ENCODE measurements at places on chromosomes 12 and 14.
A peak's percentile ranks its signal among the peaks of the same experiment; 100 is the strongest.

GRCh38 chr14:59305231-59305630 is 116.8 kb downstream of the DAAM1 start:
- no peak for DNase-seq

DNA sequence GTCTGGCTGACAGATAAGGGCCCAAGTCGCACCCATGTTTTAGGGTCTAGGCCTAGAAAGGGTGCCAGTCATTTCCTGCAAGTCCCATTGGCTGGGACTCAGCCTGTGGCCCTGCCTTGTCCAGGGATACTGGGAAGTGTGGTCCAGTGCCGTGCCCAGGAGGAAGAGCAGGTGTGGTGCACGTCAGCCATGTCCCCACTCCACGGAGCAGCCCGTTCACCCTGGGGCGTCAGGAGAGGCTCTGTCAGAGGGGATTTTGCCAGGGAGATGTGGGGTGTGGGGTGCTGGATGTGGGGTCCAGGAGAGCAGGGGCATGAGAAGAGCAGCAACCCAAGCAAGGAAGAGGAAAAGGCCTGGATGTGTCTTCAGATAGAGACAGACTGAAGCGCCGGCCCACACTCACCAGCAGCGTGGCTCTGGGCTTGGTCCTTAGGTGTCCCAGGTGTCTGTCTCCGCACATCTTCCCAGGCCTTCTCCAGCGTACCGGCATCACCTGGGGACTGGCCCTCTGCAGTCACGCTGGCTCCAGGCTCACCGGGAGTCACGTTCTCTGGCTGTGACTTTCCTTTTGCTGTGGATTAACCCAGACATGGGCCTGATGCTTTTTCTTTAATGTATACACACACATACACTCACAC is 138.2 kb downstream of the CACNA1C start:
- DNase-seq = no peak

DNA sequence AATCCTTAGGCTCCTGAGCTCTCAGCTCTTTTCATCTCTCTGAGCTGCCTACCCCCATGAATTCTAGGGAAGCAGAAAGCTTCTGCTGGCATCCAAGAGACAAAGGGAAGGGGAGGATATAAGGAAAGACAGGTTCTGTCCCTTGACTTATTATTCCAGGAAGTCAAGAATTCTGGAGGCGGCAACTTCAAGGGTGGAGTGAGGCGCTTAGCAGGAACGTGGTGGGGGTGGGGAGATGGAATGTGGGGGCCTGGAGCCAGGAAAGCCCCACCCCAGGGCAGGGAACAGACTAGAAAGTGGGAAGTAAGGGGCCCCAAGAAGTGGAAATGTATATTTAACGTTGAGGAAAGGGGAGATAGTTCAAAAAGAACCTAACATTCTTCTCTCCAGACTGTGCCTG is 1.4 kb downstream of the CALCOCO1 start:
- no peak for DNase-seq

DNA sequence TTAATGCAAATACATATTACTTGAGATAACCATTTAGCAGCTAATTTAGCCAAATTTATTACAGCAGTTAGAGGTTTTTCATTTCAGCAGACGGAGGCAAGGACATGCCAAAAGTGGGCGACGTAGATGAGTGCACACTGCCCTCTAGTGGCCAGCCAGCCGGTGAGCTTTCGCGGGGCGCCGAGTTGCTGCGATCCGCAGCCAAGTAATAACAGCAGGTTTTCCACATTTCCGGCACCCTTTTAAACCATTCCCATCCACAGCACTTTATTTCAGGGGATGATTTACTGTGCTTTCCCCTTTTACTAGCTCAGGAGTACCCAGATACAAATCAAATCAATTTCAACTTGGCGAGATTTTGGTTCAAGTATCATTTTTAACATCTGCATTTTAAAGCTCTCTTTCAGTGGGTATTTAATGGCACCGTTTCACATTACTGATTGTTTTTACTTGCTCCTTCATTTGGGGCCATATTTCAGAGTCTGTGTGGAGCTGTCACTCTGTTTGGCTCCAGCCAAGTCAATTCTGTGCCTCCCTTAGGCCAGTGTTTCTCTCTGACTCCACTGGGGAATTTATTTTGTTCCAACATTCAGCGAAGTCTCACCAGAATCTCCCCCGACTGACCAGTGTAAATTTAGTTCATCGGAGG is 158.0 kb downstream of the EGLN3 start:
- peak; percentile 51 for DNase-seq

DNA sequence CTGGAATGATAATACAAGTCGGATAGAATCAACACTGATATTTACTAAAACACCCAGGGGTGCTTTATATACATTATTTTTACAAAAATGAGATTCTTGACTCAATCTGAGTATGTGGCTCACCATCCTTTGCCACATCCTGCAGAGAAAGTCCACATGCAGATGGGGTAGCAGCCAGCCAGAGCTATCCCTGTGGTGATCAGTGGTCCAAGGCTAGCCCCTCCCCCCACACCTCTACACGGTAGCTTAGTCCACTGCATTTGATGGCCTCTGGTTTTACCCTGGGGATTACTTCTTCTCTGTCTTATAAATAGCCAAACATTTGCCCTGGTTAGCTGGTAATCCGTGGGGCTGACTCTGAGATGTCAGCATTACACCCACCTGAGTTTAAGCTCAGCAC is 28.1 kb upstream of the TTC7B start:
- DNase-seq = no peak

DNA sequence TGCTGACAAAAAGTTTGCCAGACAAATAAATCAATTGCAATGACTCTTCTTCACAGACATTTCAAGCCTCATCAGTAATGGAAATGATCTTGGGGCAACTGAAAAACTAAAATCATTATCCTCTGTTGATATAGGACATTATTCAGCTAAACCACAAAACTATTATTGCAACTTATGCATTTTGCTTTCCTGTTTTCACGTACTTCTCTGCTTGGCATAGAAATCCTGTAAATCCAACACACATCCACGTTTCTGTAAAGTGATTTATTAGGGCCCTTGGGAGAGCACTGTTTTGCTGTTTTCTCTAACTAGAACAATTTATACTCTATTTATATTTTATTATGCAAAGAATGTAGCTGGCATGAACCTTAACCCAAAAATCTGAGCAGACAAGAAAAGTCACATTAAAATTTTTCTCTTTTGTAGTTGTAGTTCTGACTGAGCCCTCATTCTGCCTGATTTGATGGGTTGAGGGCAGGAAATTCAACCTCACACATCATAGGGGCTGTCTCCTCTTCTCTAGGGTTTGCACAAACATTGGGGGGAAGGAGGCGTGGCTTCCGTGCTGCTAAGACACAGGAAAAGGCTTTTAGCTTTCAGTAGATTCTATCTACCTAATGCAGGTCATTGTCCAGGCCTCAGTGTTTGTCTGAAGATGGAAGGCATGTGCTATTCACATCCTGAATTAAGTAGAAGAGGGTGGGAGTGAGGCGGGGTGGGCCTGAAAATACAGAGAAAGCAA is 11.5 kb upstream of the NUP107 start:
- peak; percentile 42 for DNase-seq

- DNase-seq = peak; percentile 45
These were observed 418 bp upstream of the MYG1 start for GRCh38 chr12:53299101-53299453.

DNA sequence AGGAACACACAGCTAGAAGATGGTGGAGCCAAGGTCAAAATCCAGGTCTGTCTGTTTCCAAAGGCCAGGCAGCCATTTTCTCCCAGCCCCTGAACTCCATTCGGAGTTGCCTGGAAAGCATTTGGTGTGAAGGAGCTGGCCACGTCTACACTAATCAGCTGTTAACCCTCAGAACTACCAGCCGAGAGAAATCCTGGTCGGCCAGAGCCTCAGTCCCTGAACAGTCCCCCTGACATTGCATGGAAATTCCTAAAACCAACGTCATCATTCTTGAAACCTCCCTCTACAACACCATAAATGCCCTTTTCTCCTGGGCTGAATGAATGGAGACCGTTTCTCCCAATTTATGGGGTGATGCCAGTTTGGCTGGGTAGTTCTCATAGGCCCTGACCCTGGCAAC is 245.6 kb downstream of the SLC41A2 start:
- no peak for DNase-seq

DNA sequence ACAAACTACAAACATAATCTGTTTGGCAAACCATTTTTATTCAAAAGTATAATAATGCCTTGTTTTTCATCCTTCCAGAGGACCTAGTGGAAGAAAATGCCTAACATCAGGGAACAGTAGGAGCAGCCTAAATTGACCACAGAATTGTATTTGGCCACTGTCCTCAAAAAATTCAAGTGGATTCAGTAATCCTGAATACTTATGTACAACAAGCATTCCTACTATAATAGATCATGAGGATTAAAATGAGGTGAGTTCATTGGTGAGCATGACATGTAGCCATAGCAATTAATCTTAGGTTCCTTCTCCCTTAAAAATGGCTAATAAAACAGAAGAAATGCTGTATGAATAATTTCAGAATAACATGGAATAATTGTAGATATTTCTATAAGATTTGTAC is 209.3 kb downstream of the DAD1 start:
- no peak for DNase-seq

DNA sequence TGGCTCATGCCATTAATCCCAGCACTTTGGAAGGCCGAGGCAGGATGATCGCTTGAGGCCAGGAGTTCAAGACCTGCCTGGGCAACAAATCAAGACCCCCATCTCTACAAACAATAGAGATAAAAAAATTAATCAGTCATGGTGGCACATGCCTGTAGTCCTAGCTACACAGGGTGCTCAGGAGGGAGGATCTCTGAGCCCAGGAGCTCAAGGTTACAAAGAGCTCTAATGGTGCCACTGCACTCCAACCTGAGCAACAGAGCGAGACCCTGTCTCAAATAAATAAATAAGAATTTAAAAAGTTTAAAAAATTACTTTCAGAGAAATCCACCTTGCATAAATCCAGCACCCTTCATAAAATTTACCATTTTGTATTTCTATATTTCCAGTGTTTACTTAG is 2.2 kb downstream of the KLRF1 start:
- no peak for DNase-seq

DNA sequence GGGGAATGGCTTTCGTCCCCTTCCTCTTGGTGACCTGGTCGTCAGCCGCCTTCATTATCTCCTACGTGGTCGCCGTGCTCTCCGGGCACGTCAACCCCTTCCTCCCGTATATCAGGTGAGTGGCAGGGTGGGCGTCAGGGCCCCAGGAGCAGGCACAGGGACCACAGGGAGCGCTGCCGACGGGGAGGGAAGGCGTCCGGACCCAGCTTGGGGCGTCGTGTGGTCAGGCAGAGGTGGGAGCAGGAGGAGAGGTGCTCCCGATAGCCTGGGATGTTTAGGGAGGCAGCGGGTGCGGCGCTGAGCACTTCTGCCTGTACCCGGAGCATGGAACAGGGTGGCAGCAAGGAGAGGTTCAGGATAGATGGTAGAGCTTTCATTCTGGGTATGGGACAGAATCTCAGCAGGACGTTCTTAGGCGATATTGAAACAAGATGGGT is 444 bp downstream of the DRAM1 start:
- DNase-seq = peak; percentile 5

GRCh38 chr12:57983146-57983857 is 41.9 kb downstream of the ATP23 start:
- DNase-seq = no peak

GRCh38 chr12:11652351-11653040 is 3.0 kb downstream of the ETV6 start:
- DNase-seq = no peak

- no peak for DNase-seq
These were observed 148.4 kb upstream of the SYT10 start for GRCh38 chr12:33587784-33588712.

All from activated T-cell treated with anti-CD3 and anti-CD28 coated beads for 4 hours (primary cell).